ENCODE measurements at places on chromosomes 3 and 15. TPM values are rescaled to one million over a fixed set of nuclear protein-coding genes. Genes with fewer than 3 reads are reported as not detected.

Gene CD200R1
- 5.7 TPM for total RNA-seq

Gene SLC35G2
- 0.45 TPM for total RNA-seq

Gene TNFAIP8L3
- 4.1 TPM for total RNA-seq

Gene RAB5A
- 47.1 TPM for total RNA-seq

Gene SIDT1
- total RNA-seq: 33.4 TPM

Gene GCNT3
- 4.8 TPM for total RNA-seq

Gene GHSR
- total RNA-seq: not detected

Gene CAND2
- under 0.01 TPM for total RNA-seq

Gene CLEC3B
- total RNA-seq: not detected

Gene HTR3E
- total RNA-seq: not detected

Gene CCDC13
- not detected for total RNA-seq

DNA sequence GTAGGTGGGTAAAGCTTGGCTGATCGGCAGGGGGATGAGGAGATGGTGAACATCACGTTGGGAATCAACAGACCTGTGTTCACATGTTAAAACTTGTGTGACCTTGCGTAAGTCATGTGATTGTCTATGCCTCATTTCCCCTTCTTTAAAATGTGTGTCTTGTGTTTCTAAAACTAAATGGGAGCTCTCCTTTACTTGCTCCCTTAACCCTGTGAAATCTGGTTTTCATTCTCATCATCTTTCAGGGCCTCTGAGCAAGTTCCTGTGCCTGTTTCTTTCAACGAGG lies 29.7 kb upstream of the IREB2 start:
- DNase-seq: no peak

- no peak for DNase-seq
These were observed 18.3 kb upstream of the IGF2BP2 start for GRCh38 chr3:185843126-185843525.

- DNase-seq: peak; percentile 83
These were observed 90.7 kb downstream of the FNDC3B start for GRCh38 chr3:172129850-172130716.

DNA sequence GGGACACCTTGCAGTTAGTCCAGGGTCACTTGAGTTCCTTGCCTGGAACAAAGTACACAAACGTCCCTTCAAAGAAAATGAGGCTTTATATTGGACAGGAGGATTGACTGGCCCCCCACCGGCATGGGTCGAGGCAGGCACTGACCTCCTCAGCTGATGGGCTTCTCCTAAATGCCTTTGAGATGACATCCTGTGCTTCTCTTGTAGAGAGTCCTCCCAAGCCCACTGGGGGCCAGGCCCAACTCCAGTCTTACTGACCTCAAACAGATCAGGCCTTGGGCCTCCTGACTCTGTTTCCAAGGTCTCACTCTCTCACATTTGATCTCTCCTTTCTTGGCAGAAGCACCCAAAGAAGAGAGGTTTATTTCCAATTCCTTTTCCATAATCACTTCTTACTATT lies 516.1 kb downstream of the MCTP2 start:
- DNase-seq: no peak

- no peak for DNase-seq
These were observed 37.6 kb downstream of the SPTSSB start for GRCh38 chr3:161333696-161334095.

GRCh38 chr15:69434238-69434637 lies 18.4 kb upstream of the RPLP1 start:
- DNase-seq: no peak

- DNase-seq: no peak
These were observed 181.6 kb downstream of the CFAP20DC start for GRCh38 chr3:58868097-58868779.

DNA sequence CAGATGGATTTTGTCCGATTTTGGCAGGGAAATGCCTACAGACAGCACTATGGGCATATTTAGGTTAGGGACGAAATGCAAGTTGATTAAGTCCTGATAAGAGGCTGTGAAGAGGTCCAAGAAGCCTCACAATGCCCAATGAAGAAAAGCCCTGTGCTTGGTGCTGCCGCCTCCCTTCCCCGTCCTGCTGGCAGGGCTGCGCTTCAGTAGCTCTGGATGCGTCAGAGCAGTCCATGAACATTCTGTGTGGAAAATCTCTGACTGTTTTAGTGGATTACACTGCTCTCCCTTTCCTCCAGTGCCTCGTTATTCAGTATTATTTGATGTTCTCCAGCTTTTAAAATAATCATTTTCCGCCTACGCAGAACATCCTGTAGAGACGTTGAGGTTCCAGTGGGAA lies 39.6 kb downstream of the MLH1 start:
- DNase-seq: no peak

DNA sequence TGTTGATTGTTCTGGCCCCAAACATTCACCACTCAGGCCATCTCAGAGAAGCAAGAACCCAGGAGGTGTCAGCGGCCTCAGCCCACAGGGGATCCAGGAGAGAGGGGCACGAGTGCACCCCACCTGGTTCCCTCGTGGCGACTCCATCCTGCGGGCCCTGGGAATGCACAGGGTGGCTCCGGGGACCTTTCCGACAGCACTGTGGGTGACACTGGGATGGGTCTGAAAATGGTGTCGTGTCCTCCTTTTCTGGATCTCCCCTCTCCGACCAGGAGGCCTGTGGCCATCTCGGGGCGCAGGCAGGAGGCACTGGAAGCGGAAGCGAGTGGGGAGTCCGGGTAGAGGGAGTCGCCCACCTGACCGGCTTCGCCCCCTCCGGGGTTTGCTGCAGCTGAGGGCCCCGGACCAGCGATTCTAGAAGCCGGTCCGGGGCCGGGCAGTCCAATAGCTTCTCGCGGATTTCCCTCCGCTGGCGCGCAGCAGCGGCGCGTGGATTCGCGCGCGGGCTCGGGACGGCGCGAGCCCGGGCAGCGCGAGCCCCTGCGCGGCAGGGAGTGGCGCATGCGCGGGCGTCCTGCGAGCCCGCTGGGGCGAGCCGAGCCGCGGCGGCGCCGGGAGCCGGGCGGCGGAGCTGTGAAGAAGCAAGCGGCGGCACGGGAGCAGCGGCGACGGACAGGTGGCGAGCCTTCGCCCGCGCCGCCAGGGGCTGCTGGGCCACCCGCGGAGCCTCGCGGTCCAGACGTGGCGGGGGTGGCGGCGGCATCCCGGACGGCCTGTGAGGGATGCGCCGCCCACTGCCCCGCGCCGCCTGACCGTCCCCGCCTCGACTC lies at the start of gene DOCK3:
TSS of gene DOCK3 (plus strand) at position 579 of the 830 bp plus-strand sequence. CDS start 337 bp downstream, outside the sequence.
- DNase-seq: peak; percentile 69

Data from stomach (tissue), 19 donors.